ENCODE measurements at places on chromosomes 16 and 17.

DNA sequence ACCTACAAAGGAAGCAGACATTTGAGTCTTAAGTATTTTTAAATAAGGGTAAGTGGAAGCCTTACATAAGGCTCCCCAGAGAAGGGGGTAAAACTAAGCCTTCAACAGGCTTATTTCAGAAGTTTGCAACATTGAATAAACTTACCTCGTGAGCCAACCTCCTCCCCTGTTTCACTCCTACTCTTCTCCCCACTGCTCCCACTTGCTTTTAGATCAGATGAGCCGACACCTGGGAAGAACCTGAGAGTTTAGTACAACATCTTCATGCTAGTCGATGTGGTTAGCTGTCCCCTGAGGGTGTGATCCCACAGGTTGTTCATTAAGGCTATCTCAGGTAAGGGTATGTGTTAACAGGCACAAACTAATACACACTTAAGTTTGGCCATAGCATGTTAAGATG is 13.8 kb downstream of the ZP2 start:
- no peak for DNase-seq

DNA sequence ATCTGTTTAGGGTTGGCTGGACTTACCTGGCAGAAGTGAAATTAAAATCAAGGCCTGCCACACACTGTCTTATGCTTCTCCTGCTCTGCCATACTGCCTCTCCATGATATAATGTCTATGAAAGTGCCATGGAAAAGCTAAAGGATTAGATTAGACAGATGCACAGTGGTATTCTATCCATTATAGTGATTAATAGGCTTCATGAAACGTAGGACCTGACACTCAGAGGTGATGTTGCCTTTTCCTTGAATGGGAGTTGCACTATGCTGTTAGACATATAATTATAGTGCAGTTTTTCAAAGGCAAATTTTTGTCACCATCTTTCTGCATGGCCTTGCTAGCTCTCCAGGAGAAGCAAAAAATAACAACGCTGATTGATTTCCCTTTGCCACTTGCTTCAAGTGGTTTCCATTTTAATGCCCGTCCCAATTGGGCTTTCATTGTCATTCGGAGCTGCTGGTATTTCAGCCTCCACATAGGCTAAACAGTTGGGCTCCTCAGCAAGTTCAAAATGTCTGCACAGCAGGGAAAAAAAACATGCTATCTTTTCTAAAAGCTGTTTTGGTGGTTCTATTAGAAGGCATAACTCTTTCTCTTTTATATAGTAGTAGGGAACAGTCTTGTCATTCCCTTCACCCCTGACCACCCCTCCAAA is 502.8 kb upstream of the GOT2 start:
- DNase-seq: no peak

GRCh38 chr17:68085771-68086381 is 50.3 kb downstream of the KPNA2 start:
- DNase-seq: peak; percentile 75

DNA sequence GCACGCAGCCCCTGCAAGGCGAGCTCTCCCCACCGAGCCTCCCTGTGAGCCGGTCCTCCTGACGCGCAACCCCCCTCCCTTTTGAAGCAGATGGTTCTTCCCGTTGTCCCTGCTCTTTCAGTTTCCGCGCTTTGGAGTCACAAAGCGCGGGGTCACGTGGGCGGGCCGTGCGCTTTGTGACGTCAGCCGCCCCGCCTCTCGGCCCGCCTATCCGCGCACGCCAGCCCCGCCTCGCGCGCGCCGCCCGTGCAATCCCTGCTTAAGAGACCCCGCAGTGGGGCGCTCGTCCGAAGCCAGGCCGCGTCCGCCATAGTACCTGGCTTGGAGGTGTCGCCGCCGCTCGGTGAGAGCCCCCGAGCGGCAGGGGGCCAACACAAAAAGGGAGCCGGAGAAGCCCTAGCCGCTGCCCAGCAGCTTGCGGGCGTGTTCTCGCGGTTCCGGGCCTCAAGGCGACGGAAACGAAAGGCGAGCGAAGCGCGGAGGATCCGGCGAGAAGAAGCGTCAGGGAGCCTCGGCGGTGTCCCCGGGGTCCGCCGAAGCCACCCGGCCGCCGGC is at the start of gene RBBP6:
RBBP6 (plus strand) TSS at position 272 of the 555 bp plus-strand sequence. CDS start 1,061 bp downstream, outside the sequence.
- peak; percentile 90 for DNase-seq

DNA sequence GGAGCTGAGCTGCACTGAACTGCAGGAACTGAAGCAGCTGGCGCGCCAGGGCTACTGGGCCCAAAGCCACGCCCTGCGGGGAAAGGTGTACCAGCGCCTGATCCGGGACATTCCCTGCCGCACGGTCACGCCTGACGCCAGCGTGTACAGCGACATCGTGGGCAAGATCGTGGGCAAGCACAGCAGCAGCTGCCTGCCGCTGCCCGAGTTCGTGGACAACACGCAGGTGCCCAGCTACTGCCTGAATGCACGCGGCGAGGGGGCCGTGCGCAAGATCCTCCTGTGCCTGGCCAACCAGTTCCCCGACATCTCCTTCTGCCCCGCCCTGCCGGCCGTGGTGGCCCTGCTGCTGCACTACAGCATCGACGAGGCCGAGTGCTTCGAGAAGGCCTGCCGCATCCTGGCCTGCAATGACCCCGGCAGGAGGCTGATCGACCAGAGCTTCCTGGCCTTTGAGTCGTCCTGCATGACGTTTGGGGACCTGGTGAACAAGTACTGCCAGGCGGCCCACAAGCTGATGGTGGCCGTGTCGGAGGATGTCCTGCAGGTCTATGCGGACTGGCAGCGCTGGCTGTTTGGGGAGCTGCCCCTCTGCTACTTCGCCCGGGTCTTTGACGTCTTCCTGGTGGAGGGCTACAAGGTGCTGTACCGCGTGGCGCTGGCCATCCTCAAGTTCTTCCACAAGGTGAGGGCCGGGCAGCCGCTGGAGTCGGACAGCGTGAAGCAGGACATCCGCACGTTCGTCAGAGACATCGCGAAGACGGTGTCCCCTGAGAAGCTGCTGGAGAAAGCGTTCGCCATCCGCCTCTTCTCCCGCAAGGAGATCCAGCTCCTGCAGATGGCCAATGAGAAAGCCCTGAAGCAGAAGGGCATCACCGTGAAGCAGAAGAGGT is 17.3 kb upstream of the ATP6V0C start:
- DNase-seq: no peak

- no peak for DNase-seq
Observed at GRCh38 chr17:50397919-50398285, 579 bp upstream of the LRRC59 start.

- no peak for DNase-seq
Observed at GRCh38 chr16:30965436-30965835, 7.9 kb downstream of the SETD1A start.

GRCh38 chr17:45791041-45791582 is 7.0 kb downstream of the CRHR1 start:
- no peak for DNase-seq

- no peak for DNase-seq
Observed at GRCh38 chr17:57781386-57782061, 36.4 kb upstream of the CCDC182 start.

- DNase-seq: no peak
Observed at GRCh38 chr17:34726536-34727384, 147.4 kb downstream of the TMEM132E start.

GRCh38 chr17:4696437-4696805 is 7.5 kb downstream of the PELP1 start:
- no peak for DNase-seq

GRCh38 chr17:28549236-28550132 is 2.9 kb downstream of the UNC119 start:
- peak; percentile 34 for DNase-seq

DNA sequence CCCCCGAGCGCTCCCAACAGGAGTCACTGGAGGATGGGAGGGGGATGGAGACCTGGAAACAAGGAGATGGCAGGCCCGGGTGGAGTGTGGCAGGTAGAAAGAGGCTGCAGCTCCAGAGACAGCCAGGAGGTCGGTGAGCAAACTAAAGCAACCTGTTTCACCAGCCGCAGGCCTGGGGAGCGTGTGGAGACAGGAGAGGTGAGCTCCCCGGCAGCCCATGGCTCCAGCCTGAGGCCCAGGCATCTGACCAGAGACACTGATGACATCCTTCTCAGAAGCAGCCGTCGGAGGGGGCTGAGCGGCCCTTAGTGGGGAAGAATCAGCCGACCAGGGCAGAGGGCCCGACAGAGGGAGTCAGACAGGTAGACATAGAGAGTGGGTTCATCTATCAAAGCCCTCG is 165.1 kb downstream of the ZNF423 start:
- DNase-seq: no peak

DNA sequence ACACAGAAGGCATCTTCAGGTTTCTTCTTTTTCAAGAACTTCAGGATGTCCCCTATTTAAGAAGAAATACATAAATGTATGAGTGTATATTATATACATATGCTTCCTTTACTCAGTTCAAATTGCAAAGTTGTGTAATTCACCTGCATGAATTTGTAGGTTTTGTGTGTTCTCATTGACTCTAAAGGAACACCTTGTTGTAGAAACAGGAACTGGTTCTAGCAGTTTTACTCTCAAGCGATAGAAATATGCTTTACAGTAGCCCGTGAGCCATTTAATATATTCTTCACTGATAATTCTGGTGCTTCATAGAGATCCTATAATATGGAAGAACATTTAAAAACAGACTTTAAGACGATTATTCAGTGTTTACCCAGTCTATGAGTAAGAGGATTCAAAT is 53.3 kb upstream of the LRRC37A3 start:
- DNase-seq: no peak

GRCh38 chr17:42484304-42484703 is 25.6 kb downstream of the ATP6V0A1 start:
- peak; percentile 93 for DNase-seq

GRCh38 chr17:69950701-69951418 is 124.2 kb upstream of the KCNJ16 start:
- DNase-seq: no peak

DNA sequence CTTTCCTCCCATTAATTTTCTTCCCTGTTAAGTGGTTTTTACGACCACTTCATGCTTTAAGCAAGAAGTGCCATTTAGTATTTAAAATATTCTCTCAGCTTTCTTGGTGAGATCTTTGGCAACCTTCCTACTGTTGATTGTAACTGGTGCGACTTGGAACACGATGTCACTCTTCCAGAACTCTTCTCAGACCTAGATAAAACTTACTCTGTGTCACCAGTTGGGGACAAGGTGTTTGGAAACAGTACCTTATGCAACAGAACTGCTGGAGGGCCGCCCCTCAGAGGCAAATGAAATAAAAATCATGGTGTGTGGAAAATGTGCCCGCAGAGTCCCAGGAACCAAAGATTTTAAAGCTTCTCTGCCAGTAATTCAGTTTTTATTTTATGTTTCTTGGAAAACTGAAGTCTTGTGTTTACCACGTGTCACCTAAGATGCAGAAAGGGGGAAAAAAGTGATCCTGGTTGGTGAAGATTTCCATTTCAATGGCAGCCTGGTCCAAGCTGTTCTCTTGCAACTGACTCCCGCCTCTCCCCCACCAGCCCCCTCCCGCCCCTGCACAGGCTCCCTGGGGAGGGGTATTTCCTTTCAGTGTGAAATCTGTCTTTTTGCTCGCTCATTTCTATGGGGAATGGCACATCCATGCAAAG is 7.2 kb upstream of the HSD11B2 start:
- no peak for DNase-seq

- DNase-seq: no peak
Observed at GRCh38 chr17:8375738-8376259, 705 bp downstream of the KRABD2 start.

DNA sequence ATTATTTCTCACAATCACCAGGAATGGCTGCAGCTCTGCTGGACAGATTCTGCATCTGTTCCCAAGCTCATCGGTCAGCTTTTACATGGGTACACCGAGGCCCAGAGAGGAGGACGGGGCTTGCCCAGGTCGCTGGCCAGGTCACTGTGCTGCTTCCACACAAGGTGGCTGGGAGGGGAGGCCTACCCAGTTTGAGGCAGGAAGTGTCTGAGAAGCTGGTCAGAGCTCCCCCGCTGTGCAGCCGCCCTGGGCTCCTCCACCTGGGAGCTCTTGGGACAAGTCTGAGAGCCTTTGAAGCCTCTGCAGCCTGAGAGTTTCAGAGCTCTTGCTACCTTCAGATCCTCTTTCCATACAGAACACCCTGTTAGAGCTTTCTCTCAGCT is 143.3 kb downstream of the CLEC16A start:
- DNase-seq: no peak

DNA sequence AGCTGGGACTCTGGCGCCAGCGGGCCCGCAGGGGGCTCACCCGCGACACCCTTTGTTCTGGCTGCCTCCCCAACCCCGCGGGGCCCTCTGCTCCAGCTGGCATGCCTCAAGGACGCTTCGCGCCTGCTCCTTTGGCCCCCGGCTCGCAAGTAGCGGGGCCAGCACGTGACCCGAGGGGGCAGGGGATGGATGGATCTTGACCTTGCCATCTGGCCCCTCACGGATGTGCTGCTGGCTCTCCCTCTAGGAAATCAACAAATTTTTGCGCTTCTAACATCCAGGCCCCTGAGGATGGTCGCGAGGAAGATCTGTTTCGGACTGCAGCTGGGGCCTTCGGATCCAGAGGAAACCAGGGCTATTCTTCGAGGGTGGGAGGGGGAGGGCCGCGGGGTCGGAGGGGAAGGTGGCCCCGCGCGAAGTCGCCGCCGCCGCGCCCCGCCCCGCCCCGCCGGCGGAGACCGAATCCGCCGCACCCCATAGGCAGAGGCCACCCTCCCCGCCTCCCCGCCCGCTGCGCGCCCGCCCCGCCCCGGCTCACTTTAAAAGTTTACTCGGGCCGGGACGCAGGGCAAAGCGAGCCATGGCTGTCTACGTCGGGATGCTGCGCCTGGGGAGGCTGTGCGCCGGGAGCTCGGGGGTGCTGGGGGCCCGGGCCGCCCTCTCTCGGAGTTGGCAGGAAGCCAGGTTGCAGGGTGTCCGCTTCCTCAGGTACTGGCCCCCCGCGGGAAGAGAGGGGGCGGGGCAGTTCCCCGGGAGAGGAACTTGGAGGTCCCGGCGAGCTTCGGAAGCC is at the start of gene ACSF2:
ACSF2 (plus strand) TSS at position 537 of the 790 bp plus-strand sequence; CDS start at position 581, 44 bp downstream.
- DNase-seq: peak; percentile 35

DNA sequence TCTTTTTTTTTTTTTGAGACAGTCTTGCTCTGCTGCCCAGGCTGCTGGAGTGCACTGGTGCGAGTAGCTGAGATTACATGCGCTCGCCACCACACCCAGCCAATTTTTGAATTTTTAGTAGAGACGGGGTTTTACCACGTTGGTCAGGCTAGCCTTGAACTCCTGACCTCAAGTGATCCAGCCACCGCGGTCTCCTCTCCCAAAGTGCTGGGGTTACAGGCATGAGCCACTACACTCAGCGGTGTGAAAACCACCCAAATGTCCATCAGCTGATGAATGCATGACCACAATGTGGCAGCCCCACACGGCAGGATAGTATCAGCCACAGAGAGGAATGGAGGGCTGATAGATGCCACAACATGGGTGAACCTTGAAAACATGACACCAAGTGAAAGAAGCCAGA is 2.1 kb downstream of the P2RX5 start:
- DNase-seq: peak; percentile 65

DNA sequence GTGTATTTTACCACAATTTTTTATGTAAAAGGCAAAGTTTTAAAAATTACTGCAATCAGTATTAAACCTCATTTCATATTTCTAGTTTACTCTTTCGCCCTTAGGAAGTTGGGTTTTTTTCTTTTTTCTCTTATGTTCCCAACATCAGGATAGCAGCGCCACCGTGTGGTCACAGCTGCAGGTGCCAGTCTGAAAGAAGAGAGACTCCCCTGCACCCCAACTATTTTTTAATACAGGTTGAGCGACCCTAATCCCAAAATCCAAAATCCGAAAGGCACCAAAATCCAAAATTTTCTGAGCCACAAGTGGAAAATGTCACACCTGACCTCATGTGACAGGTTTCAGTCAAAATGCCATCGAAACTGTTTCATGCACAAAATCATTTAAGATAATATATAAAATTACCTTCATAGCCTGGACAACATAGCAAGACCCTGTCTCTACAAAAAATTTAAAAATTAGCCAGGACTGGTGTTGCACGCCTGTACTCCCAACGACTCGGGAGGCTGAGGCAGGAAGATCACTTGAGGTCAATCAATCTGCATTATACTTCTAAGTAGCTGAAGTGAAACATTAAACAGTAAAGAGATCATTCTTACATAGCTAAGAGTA is 21.8 kb upstream of the ASGR2 start:
- peak; percentile 72 for DNase-seq
